Activated T-cell treated with anti-CD3 and anti-CD28 coated beads for 1 hour (primary cell): ENCODE measurements at places on chromosomes 2 and 18.

DNA sequence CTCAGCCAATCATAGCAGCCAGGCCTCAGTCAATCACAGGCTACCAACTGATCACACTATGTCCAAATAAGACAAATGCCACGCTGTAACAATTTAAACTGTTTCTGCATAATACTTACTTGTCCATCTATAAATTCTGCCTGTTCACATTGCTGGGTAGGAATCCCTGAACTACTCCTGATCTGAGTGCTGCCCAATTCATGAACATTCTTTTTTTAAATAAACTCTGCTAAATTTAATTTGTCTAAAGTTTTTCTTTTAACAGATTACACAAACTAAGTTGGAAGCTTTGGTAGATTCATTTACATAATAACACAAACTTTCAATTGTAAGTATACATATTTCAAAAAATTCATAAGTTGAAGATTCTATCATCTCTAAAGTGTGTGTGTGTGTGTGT is 583.0 kb downstream of the ERBB4 start:
- DNase-seq = no peak

DNA sequence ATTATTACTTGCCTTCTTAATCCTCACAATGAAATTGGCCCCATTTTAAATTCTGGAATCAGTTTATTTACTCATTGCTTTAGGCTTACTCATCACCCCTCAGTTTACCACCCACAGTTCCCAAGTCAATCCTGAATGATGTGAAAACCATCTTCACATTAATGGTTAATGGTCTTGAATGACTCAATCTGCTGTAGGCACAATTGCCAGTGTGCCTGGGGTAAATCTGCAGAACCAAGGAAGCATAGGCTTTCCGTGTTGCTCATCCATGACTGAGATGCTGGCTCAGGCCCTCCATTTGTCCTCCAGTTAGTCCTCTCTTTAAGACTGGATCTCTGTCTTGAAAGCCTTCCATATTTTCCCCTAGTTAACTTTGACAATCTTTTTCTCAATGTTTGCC is 164.5 kb downstream of the PMAIP1 start:
- no peak for DNase-seq

DNA sequence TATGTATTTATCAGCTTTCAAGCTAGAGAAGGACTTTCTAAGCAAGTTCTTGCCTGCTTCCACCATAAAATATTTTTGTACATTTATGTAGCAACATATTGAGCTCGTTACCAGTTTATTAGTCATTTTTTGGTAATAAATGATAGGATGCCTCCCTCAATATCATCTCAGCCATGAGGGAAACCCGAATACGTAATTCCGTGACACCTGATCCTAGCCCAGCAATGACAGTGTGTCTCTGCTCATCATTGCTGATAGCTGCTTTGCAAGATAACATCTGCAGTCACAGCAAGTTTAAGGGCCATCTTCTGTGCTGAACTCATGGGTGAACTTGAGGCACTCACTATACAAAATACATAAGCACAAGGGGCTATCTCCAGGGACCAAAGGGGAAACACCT is 62.2 kb downstream of the COL6A3 start:
- DNase-seq = no peak

DNA sequence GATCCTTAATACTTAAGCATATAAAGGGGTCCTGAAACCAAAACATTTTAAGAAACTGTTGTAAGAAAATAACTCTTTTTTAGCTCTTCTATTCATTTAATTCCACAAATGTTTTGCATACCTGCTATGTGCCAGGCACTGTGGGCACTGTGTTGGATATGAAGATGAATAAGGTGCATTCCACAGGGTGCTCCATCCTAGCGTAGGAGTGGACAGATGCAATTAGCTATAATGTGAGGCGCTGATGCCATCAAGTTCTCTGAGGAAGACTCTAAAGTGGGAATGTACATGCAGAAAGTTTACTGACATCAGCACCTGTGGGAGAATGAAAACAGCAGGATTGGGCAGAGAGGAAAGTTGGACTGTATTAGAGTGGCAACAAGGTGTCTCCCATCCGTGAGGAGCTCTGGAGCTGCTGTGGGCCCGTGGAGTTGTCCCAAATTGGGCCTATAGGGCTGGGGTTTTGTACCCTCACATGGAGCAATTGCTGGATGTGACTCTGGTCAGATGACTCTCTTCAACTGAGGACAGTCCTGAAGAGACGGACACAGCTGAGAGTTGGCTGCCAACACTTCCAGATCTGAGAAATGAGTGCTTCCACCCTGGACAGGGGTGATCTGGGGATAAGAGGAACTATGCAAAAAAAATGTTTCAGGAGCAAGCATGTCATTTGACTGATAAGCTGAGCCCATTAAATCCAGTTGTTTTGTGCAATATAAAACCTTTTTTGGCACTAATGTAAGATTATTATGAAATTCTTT is 22.3 kb downstream of the CD8A start:
- no peak for DNase-seq

DNA sequence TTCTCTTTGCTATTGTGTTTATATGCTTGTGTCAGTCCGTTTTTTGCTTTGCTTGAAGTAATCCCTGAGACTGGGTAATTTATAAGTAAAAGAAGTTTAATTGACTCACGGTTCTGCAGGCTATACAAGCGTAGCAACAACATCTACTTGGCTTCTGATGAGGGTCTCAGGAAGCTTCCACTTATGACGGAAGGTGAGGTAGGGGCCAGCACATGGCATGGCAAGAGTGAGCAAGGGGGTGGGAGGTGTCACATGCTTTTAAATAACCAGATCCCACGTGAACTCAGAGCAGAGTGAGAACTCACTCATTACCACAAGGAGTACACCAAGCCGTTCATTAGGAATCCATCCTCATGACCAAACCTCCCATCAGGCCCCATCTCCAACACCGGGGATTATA is 540.3 kb downstream of the TDRD15 start:
- no peak for DNase-seq

DNA sequence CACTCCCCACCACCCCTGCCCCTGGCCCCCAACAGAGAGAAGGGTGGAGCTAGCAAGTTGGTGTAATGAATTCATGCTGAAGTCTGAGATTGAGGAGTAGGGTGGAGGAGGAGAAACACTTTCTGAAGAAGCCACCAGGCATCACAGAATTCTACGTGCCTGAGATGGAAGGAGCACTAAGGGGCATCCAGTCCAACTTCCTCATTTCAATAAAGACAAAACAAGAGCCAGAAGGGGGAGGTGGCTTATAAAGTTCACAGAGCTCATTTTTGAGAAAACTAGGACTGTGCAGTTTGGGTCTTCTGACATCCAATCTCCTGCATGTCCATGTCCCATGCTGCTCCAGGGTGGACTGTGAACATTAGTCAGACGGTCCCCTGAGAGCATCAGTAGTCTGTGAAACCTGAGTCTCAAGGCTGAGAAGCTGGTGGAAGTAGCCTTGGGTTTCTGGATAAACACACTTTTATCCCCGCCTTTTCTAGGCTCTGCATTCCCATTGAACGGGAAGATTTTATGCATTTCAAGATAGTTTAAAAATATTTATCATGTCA is 77.7 kb downstream of the TRIM43 start:
- DNase-seq = no peak
